ENCODE measurements at places on chromosomes 3 and 15.

DNA sequence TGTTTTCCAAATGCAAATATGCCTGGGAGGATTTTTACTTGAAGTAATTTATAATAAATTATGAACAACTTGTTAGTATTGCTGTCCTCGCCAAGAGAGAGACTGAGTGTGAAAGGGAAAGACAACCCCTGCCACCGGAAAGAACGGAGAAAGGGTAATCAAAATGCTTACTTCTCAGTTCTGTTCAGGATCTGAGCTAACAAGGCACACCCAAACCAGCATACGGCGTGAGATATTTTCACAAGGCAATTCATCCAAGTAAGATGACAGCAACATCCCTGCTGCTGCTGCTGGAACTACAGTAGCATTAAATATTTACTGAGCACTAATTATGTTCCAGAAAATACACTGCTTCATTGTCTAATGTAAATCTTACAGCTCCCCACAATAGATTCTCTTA is 96.1 kb downstream of the KBTBD8 start:
- no peak for DNase-seq

DNA sequence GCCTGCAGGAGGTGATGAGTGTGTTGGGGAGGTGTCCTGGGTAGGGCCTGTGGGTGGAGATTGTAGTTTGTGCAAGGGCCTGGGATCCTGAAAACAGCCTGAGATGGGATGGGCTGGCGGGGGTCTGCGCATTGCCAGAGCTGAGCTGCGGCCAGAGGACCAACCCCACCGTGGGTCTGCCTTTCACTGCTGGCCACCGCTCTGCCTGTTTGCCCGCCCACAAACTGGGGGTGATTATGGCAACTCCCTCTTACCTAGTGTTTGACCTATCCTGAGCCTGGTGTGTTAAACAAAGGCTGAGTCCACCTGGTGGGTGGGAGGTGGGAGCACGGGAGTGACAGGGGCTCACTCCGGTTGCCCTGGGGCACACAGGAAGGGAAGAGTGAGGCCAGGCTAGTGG is 9.8 kb downstream of the ABTB1 start:
- no peak for DNase-seq

- DNase-seq, result no peak
These were observed 25.6 kb downstream of the COL8A1 start for GRCh38 chr3:99663977-99664376.

GRCh38 chr3:33218446-33219174 is at the start of gene SUSD5:
SUSD5 (minus strand) TSS chr3:33218810; CDS start chr3:33218797, 13 bp downstream.
- no peak for DNase-seq

GRCh38 chr15:39616731-39617455 is 36.0 kb downstream of the THBS1 start:
- DNase-seq, result no peak

DNA sequence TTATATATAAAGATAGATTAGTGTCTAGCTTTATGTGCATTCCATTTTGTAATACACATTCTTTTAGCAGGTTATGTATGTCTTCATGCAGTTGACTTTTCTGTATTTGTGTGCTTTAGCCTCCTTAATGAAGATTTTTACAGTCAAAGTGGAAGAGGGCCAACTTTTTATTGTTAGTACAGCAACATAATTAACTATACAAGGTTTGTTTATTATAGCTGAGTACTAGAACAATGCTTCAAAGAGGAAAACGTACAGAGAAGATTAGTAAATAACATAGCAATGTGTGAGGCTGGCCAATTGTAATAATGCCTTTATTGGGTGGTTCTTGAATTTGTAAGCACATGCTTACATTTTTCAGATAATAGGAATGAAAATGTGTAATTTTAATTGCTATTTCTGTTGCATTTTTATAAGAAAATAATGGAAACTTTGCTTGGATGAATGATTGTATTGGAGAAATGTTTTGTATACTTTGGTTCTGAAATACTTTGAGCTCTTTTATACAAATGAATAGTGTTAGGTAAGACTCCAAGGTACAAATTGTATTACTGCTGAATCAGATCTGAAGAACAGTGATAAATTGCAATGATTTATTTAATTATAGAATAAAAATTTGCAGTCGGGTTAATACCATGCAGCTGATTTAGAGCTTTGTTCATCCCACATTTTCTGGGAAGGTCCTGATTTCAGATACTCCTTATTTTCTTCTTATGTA is 41.4 kb downstream of the UBE2E2 start:
- DNase-seq, result no peak

GRCh38 chr15:64854526-64854925 is 12.8 kb downstream of the PLEKHO2 start:
- no peak for DNase-seq

- no peak for DNase-seq
These were observed 64.0 kb upstream of the TTBK2 start for GRCh38 chr15:42984493-42985034.

GRCh38 chr3:51123531-51123930 is 261.6 kb upstream of the MANF start:
- DNase-seq, result no peak

DNA sequence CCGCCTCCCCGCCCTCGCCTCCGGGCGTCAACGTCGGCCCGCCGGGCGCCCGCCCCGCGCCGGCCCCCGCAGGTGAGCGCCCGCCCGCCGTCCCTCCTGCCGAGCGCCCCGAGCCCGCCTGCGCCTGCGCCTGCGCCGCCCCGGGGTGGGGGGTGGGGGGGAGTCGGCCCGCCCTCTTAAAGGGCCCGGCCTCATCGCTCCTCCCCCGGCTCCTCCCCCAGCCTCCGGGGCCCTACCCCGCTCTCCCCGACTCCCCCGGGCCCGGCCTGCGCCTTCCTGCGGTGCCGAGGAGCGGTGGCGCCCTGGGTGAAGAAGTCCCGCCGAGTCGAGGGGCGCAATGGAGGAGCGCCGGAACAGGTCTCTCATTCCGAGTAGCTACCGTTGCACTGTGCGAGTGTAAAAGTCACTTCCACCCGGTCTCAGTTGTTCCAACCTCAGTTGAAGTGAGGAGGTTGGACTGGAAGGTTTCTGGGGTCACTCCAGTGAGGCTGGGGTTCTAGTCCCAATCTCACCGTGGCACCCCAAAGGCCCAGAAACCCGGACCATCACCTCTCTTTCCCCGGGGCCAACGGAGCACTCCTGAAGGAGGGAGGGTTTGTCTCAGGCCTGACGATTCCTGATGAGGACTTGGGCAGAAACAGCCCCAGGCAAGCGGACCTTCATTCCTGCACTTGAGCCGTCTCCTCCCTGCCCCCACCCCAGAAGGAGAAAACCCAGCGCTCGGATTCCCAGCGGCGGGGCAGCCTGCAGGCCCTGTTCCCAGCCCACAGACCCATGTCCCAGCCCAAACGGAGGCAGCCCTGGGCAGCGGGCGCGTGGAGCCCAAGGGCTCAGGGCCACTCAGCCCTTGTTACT is 1.5 kb upstream of the TNK2 start:
- no peak for DNase-seq

DNA sequence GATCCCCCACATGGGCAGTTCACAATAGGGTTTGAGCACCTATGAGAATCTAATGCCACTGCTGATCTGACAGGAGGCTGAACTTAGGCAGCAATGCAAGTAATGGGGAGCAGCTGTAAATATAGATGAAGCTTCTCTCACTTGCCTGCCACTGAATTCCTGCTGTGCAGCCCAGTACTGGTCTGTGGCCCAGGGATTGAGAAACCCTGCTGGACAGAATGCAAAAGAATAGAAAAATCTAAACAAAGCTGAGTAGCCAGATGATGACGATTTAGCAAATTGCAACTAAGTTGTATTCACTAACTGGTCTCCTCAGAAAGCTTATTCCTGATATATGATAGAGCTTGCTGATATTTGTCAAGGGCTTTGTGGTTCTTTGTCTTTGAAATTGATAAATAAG is 34.3 kb upstream of the APH1B start:
- DNase-seq, result no peak

- no peak for DNase-seq
These were observed 365.6 kb downstream of the MAGI1 start for GRCh38 chr3:65672871-65673815.

DNA sequence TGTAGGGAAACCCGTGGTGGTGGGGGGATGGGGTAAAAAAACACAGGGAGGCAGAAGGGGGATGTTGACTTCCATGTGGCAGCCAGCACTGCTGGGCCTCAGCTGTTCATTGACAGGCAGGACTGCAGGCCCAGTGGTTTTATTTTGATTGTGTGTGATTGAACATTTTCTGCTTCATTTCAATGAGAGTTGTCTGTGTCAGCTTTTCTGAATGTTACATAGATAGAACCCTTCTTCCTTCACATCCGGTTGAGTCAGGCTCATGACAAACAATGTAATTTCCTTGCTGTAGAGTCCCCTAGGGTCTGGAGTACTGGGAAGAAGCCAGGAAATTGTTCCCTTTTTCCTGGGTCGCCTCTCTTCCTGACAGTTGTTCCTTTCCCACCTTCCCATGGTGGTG is 8.2 kb upstream of the RPP25 start:
- DNase-seq, result no peak

DNA sequence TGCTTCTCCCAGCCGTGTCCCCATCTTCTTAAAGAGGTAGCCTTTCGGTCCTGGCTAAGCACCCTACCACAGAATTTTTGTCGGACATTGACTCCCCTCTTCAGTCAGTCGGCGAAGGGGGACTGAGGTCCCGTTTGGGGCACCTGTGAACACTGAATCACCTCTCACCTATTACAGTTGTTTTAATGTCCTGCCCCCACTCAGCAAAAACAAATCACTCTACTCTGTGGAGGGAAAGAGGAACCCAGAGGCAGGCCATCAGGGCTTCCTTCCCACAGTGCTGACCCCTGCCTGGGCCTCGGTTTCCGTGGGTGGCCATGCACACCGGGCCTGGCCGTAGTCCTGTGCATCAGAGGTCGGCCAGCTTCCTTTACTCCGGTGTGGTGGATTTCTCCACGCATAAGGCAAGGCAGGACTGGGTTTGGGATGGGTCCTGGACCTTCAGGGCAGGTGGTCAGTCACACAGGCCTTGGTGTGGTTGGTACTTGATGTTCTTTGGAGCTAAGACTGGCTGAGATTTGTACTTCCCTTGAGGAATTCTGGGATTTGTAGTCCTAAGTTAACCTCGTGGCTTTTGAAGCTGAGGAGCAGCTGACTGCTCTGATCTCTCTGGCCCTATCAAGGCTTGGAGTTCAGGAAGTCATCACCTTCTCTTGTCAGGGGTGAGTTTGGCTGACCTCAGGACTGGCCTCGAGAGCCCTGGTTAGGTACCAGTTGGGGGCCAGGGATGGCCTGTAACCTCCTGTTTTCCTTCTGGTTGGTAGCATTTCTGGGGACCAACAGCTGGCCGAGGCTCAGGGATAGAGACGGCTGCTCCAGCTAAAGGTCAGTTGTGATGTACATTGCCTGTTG is 627 bp upstream of the FAM131A start:
- no peak for DNase-seq

DNA sequence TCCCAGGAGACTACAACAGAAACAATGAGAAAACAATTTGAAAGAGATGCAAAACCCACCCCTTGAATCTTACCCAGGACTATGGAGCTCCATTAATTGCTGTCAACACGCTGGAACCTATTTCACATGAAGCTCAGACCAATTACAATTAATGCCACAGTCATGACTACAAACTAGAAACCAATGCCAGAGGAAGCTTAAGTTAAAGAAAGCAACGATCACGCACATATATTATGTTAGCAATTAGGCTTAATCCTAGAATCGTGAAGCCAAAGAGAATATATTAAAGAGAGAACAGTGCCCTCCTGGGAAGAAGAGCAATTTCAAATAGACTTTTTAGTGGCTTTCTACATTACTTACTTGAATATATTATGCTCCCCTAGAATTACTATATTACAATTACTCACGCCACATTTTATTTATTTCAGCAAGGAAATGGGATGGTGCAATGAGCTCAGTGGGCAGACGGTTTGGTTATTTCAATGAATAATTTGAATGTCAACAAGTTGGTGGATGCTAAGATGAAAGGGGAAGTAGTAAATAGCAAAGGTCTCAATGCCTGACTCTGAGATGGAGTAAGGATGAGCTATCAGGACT is 125.5 kb downstream of the GREM1 start:
- peak; percentile 67 for DNase-seq

- DNase-seq, result no peak
These were observed 15.8 kb downstream of the SPTSSB start for GRCh38 chr3:161355508-161355907.

- peak; percentile 2 for DNase-seq
These were observed 1375.1 kb upstream of the ALCAM start for GRCh38 chr3:103991461-103992115.

DNA sequence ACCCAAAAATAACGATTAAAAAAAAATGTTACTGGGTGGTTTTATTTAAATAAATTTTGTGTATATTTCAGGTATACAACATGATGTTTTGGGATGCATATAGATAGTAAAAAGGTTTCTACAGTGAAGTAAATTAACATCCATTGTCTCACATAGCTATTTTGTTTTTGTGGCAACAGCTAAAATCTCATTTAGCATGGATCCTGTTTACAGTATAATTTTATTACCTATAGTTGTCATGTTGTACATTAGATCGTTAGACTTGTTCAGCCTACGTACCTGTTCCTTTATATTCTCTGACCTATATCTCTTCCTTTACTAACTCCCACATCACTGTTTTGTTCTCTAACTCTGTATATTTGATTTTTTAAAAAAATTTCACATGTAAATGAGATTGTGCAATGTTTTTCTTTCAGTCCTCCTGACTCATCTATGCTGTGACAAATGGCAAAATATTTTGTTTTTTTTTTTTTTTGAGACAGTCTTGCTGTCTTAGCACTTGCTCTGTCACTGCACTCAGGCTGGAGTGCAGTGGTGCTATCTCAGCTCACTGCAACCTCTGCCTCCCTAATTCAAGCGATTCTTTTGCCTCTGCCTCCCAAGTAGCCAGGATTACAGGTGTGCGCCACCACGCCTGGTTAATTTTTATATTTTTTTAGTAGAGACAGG is 45.6 kb downstream of the OIP5 start:
- no peak for DNase-seq

- peak; percentile 5 for DNase-seq
These were observed 193.2 kb upstream of the TPRG1 start for GRCh38 chr3:188978421-188979171.

DNA sequence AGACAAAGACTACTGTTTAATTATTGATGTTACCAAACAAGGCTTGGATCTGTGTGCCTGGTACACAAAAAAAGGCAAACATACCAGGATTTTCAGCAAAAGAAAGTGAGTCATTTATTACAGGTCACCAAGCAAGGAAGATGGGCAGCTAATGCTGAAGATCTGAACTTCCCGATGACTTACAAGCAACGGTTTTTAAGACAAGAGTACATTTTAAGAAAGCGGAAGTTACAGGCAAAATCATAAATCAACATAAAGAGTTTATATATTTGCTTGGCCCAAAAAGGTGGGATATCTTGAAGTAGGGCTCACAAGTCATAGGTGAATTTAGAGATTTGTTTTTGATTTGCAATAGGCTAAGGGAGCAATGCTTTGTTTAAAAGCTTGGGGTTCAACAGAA is 125.4 kb upstream of the SPATA16 start:
- DNase-seq, result no peak

GRCh38 chr15:95347837-95348236 is 982.7 kb upstream of the NR2F2 start:
- DNase-seq, result no peak

All from AG04449 (cell line).